Umbilical cord (tissue), 2 donors: ENCODE measurements at places on chromosomes 4 and X.

DNA sequence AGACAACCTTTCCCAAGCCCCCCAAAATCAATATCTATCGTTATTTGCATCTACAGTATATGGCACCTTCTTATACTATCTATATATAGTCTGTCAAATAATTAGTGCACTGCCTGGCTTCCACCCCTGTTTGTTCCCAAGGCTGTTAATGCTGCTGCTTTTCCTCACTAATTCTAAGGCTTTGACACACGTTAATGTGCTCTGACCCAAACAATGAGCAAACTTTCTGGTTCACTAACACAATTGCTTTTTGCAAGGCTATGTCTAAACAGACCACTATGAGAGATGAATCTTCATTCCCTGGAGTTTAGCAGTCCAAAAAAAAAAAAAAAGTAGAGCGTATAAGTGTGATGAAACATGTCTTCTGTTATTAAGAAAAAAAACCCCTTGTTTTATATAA lies 360.9 kb upstream of the AGA start:
- no peak for DNase-seq

GRCh38 chrX:24465532-24465865 lies 413 bp downstream of the PDK3 start:
- DNase-seq = no peak

GRCh38 chr4:3688018-3688998 lies 77.9 kb upstream of the ADRA2C start:
- no peak for DNase-seq

DNA sequence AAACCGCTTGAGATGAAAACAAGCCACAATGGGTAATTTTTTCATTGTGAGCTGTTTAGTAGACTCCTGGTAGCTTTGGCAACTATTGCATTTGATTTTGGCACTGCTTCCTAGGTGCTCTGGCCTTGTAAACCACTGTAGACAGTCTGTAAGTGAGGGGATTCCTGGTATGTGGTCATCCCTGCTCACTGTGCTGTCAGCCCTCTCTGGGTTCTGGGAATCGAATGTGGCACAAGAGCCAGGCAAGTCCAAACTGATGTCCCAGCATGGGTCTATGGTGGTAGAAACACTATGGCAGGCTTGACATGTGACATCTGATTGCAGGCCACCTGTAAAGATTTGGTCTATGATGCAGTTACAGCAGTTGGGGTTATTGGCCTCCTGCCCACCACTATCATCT lies 2.5 kb downstream of the USP51 start:
- DNase-seq = no peak

DNA sequence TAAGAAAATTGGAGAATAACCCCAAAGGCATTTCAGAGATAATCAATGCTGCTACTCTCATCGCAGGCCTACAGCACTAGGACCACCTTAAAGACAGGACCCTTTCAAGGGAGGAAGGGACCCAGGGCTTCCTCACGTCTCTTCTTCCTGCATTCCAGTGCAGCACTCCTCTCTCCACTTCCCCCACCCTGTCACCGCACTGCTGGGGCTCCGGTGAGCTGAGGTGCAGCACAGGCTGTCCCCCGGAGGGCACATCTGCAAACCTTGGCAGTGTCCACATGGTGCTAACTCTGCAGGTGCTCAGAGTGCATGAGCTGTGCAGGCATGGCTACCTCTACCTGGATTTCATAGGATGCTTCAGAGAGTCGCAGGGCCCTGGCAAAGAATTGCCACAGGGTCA lies 305.6 kb downstream of the DCHS2 start:
- no peak for DNase-seq

- DNase-seq = no peak
Observed at GRCh38 chr4:95204873-95205272, 343.9 kb downstream of the UNC5C start.
